ENCODE measurements at places on chromosomes 4 and X.

DNA sequence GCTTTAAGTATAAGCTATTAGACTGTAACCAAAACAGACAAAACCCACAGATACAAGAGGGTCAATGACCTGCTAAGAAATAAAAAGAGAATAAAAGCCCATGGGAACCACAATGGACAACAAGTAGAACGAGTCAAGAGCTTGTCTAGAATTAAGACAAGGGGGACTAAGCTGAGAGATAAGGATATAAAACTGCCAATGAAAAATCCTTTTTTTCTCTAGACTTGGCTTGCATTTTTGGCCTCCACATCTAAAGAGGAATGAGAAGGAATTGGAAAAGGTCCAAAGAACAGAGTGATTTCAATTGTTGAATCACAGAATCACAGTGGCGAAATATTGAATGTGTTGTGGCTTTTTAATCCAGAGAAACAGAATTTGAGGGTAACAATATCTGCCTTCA is 135.7 kb downstream of the QDPR start:
- DNase-seq, result no peak

- DNase-seq, result no peak
Observed at GRCh38 chrX:154508384-154508745, 7.7 kb downstream of the FAM3A start.

DNA sequence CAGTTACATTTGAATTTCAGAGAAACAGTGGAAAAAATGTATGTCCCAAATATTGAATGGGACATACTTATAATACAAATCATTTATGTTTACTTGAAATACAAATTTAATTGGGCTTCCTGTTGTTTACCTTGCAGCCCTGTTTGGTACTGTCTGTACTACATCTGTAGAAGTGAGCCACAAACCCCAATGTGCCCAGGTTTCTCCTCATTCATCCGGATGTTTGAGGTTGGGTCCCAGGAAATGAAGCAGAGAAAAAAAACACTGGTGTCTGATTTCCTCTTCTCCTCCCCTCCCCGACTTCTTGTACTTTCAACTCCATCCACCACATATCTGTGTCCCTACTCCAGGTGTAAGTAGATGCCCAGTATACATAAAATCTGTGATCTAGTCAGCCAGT is 27.1 kb upstream of the SCRG1 start:
- DNase-seq, result no peak

DNA sequence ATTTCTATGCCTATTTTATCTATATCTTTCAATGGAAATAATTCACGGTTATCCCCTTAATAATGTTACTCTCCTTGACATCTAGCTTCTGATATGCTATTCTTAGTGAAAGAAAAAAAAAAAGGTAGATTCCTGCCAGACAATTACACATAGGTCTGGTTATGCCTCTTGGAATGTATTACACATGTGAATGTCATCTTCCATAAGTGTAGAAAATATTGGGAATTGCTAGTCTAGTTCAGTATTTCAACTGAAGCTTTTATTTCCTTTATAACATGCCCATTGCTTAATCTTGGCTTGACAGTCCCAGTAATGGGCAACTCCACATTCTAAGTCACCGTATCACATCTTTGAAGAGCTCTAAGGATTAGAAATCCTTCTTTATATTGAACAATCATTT is 25.4 kb upstream of the PPP1R2C start:
- DNase-seq, result peak; percentile 12

DNA sequence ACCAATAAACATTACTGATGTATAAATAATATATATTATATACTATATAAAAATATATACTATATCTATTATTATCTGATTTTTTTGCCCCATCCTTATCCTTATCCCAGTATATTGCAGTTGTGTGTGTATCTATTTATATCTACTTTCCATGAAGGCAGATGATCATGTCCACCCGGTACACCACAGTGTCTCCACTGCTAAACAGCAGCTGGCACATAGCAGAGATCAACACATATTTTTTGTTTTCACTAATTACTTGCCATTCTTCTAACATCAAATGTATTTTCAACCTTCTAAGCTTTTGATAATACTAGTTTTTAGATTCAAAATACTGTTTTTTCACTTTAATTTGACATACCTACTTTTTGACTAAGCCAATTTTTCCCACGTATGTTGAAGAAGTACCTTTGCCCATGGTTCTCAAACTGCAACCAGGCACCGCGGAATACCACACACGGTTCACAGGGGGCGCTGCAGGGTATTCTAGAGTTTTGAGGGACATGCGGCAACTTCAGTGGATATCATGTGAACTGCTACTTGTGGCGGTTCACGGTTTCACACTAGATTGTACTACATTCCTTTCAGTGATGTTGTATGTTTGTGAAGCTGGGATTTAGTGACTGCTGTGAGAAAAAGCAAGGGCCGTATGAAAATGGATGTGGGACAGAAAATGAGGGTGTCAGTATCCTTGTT is 182.5 kb upstream of the NPY2R start:
- DNase-seq, result no peak

DNA sequence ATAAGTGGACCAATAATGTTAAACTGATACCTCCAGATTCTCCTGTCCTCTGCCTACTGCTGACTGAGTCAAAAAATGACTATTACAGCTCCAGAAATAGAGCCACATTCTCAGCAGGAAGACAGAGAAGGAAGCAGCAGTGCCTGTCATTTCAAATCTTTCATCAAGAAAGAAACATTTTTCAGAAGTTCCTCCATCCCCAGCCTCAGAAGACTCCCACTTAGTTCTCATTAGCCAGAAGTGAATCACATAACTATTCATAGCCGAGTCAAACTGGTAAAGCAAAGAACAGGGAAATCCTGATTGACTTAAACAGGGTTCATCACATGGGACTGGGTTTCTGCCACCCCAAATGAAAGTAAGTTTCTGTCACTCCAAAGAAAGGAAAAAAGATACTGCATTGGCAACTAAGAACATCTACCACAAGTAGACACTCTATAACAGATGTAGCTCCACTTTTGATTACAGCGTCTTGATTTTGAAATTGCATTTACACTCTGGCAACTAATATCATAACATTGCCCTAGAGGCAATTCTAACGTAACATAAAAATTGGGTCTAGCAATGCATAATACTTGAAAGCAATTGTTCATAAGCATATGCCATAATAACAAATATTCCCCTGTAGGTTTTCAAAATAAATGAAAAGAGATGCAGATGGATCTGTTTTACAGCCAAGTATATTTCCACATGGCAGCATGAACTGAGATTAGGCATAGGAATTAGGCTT is 599.8 kb downstream of the GALNTL6 start:
- DNase-seq, result no peak

- DNase-seq, result no peak
Observed at GRCh38 chr4:31803526-31804195, 1083.5 kb downstream of the PCDH7 start.
